ENCODE measurements at places on chromosomes 7 and 10.

GRCh38 chr10:120221873-120222485 lies 235.0 kb upstream of the PLPP4 start:
- H3K27me3 ChIP-seq, result peaks cover 6% of the 10 kb centered on the region
- no peak overlapping the region for H3K4me3 ChIP-seq
- no peaks in the 10 kb centered on the region for H3K36me3 ChIP-seq
- H3K4me1 ChIP-seq, result no peaks in the 10 kb centered on the region
- no peak for DNase-seq

- H3K4me3 ChIP-seq, result no peak overlapping the region
- H3K4me1 ChIP-seq, result no peaks in the 10 kb centered on the region
- no peak overlapping the region for H3K27ac ChIP-seq
- peaks cover 7% of the 10 kb centered on the region for H3K27me3 ChIP-seq
These were observed 2.6 kb upstream of the ZNF746 start for GRCh38 chr7:149500201-149500600.

- H3K4me3 ChIP-seq, result peak overlapping the region; percentile 52
- H3K27me3 ChIP-seq, result peaks cover 91% of the 10 kb centered on the region
- DNase-seq, result no peak
- peaks cover 53% of the 10 kb centered on the region for H3K4me1 ChIP-seq
- H3K36me3 ChIP-seq, result peaks cover 1% of the 10 kb centered on the region
- no peak overlapping the region for H3K27ac ChIP-seq
These were observed 1.1 kb downstream of the VGF start for GRCh38 chr7:101164071-101164840.

GRCh38 chr7:99296471-99296870 lies 23.8 kb downstream of the MYH16 start:
- H3K36me3 ChIP-seq, result no peaks in the 10 kb centered on the region
- DNase-seq, result no peak
- H3K27ac ChIP-seq, result no peak overlapping the region
- H3K4me1 ChIP-seq, result no peaks in the 10 kb centered on the region
- no peaks in the 10 kb centered on the region for H3K27me3 ChIP-seq
- H3K4me3 ChIP-seq, result no peak overlapping the region

DNA sequence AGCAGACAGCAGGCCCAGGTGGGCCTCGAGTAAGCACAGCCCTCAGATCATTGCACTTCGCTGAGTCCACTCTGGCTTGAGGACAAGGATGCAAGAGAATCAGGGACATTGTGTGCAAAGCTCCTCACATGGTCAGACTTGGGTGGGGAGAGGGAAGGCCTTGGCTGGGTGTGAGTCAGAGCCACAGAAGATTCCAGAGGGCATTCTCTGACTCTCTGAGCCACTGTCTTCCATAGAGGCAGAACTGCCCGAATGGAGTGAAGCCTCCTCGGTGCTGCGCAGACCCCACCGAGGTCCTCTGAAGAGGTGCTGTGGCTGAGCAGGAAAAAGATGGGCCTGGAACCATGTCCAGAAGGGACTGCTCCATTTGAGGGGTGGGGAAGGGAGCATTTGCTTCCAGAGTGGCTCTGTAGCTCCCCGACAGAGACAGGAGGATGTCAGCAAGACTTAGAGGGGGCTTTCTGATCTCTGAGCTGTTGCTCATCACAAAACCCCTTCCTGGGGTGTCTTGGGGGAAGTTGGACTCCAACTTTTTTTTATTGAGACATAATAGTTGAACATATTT lies 120.8 kb downstream of the PTPN20 start:
- no peak for DNase-seq
- H3K27ac ChIP-seq, result no peak overlapping the region
- no peak overlapping the region for H3K4me3 ChIP-seq
- no peaks in the 10 kb centered on the region for H3K27me3 ChIP-seq
